Thoracic aorta (tissue), 2 donors: ENCODE measurements at places on chromosomes 7 and 10. TPM values are rescaled to one million over a fixed set of nuclear protein-coding genes. Genes with fewer than 3 reads are reported as not detected.
A peak's percentile ranks its signal among the peaks of the same experiment; 100 is the strongest.

- H3K36me3 ChIP-seq = no peaks in the 10 kb centered on the region
- H3K4me1 ChIP-seq = no peaks in the 10 kb centered on the region
- no peak for DNase-seq
- no peak overlapping the region for H3K4me3 ChIP-seq
- H3K27me3 ChIP-seq = no peaks in the 10 kb centered on the region
These were observed 45.9 kb upstream of the ANTXRL start for GRCh38 chr10:46240684-46241565.

DNA sequence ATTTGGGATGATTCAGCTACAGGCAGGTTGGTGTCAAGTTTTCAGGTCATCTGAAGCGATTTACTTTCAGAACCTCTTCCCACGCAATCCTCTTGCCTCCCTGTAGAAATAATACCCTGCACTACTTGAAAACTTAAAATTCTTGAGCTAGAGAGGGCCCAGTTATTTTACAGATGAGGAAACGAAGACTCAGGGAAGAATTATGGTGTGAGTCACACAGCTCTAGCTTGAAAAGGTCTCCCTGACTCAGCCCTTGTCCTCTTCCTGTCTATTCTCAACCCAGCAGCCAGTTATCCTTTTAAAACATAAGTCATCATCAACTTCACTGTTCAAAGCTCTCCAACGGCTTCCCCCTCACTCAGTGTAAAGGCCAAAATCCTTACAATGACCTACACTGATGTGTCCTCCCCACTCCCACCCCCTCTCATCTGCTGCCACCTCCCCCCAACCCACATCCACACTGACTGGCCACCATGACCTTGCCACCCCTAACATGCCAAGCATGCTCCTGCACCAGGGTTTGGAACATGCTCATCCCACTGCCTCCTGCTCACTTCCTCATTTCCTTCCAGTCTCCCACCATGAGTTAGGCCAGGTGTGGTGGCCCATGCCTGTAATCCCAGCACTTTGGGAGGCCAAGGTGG lies 3.4 kb downstream of the DNMBP start:
- no peak overlapping the region for H3K4me3 ChIP-seq
- H3K36me3 ChIP-seq = peaks cover 3% of the 10 kb centered on the region
- H3K27ac ChIP-seq = no peak overlapping the region
- H3K4me1 ChIP-seq = peaks cover 29% of the 10 kb centered on the region
- peak; percentile 9 for DNase-seq

The WNT8B gene
- total RNA-seq = not detected

The SLC35G1 gene
- 10.0 TPM for total RNA-seq

The ATAD1 gene
- total RNA-seq = 25.3 TPM
